NCI-H1048 (cell line): ENCODE measurements at places on chromosomes 5 and 9.

DNA sequence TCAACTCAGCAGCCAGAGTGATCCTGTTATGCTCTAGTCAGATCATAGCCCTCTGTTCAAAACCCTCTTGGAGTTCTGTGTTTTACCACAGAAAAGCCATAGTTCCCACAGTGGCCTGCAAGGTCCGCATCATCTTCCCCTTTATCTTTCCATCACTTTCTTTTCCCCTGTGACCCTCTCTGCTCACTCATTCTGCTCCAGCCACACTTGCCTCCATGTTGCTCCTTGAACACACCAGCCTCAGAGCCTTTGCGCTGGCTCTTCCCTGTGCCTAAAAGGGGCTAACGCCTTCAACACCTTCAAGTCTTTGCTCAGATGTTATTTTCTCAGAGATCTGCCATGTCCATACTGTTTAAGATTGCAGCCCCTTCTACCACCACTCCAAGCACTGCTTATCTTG lies 26.3 kb downstream of the CSF2 start:
- no peak for DNase-seq

GRCh38 chr9:132485393-132485792 lies 75.4 kb downstream of the CFAP77 start:
- no peak for DNase-seq

DNA sequence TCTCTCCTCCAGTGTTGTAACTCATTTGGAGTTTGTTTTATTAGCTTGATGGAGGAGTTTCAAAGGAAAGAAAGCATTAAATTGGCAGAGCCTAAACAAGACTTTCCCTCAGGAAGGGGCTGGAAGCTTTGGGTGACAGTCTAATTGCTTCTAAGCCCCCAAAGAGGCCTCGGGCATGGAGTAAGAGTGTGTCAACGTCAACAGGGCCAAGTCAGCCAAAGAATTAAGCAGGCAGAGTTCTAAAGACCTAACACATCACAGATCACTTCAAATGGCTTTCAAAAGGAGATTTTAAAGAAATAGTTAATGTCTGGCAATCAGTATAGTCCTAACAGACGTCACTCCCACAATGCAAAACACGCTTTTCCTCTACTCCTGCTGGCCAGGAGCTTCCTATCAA lies 234.5 kb downstream of the EFNA5 start:
- no peak for DNase-seq

- no peak for DNase-seq
Observed at GRCh38 chr9:35914301-35914807, 5.1 kb downstream of the SPAAR start.

DNA sequence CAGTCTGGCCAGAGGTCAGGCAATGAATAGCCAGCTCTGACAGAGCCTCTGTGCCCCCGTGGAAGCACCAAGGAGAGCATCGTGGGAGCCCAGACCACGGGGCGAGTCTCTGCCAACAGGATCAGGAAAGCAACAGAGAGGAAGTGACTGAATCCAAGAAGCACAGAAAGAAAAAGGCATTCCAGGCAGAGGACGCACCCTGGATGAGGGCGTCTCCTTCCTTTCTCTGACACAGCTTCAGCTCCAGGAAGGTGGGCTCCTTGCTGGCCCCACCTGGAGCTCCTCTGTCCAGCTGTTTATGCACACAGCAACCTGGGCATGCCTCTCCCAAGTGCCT lies 16.6 kb downstream of the HK3 start:
- DNase-seq = no peak

- no peak for DNase-seq
Observed at GRCh38 chr9:16247188-16247875, 623.1 kb downstream of the BNC2 start.

DNA sequence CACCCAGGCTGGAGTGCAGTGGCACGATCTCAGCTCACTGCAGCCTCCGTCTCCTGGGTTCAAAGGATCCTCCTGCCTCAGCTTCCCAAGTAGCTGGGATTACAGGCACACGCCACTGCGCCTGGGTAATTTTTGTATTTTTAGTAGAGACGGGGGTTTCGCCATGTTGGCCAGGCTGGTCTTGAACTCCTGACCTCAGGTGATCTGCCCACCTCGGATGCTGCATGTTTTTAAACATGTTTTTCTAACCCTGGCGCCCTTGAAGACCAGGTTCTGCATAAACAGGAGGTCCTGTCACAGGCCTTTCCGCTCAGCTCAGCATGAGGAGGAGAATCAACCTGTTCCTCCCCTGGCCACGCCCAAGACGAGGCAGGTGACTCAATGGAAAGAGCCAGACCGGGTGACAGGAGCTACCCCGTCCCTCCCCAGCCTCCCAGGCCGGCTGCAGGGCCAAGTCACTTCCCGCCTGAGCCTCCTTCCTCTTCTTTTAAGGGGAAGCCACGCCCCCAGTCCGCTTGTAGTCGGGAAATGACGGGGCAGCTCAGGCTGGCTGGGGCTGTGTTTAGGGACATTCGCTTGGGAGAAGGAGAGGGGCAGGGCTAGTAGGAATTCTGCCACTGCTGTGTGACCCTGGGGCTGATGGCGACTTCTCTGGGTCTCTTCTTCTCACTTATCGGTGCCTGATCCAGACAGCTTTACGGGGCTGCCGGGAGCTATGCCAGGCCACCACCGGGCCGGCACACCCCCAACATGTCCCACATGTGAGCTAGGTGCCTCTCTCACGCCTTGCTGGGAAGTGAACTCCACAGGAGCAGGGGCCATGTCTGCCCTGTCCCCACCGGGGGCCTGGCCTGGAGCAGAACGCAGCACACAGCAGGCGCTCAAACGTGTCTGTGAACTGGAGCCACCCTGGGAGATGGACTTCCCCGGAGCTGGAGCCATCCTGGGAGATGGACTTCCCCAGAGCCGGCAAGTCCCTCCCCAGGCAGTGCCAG lies 6.1 kb downstream of the NOTCH1 start:
- no peak for DNase-seq

- peak; percentile 16 for DNase-seq
Observed at GRCh38 chr5:4479426-4479825, 660.7 kb upstream of the ADAMTS16 start.

DNA sequence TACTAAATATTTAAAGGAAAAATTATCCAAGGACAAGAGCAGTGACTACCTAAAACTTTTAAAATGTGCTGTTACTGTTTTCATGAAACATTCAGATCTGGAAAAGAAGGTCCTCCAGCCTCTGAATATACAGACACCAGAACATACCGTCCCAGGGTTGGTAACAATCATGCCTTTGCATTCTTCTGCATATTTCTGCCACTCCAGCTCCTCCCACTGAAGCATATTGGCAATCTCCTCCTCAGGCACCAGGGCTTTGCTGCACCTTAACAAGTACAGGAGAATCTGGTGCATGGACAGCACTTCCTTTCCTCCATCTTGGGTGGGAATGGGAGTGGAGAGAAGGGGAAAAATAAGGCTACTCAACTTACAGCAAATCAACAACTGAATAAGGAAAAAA lies 60.0 kb downstream of the DROSHA start:
- DNase-seq = no peak

GRCh38 chr5:132999246-132999645 lies 27.1 kb downstream of the ZCCHC10 start:
- no peak for DNase-seq

- no peak for DNase-seq
Observed at GRCh38 chr5:180619563-180619915, 28.2 kb upstream of the SCGB3A1 start.

- DNase-seq = no peak
Observed at GRCh38 chr9:21968331-21969010, 25.7 kb downstream of the CDKN2A start.

- no peak for DNase-seq
Observed at GRCh38 chr5:8568858-8569257, 699.9 kb downstream of the MTRR start.

GRCh38 chr9:14723301-14723700 lies 768 bp upstream of the CER1 start:
- DNase-seq = no peak

GRCh38 chr5:17190242-17190778 lies 27.1 kb upstream of the BASP1 start:
- no peak for DNase-seq

GRCh38 chr5:97101189-97101910 lies 41.1 kb downstream of the LIX1 start:
- no peak for DNase-seq

DNA sequence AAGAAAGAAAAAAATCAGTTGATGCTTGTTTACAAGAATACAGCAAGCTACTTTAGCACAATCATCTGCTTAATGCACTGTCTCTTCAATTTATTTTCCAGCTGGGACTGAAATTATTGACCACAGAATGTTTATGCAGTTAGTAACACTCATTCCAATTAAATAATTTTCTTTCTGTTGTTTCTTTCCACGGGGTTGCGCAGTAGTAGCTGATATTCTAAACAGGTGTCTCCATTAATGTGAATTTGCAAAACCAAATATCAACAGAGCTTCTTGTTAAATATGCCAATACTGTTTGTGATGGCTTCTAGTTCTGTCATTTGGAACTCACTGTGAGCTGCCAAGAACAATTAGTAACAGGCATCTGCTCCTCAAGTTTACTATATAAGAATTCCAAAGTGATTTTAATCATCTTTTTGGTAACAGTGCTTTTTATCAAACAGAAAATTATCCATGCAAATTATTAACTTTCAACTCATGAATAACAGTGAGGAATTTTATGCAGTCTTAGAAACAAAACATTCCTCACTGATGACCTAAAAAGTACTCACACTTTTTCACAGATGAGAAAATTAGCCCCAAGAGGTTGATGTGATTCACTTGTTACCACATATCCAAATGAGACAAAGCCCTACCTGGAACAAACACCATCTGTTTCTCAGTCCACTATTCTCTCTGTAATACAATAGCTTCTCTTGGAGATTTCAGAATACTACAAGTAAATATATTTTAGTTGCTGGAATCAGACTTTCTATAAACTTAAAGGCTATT lies 567.6 kb upstream of the RGMB start:
- DNase-seq = peak; percentile 65

- DNase-seq = no peak
Observed at GRCh38 chr5:115549154-115549553, 4.6 kb upstream of the FEM1C start.

- DNase-seq = no peak
Observed at GRCh38 chr5:96716716-96717115, 54.5 kb downstream of the CAST start.
